Tibial nerve (tissue), 4 donors: ENCODE measurements at places on chromosomes 1 and 21.

- no peak for DNase-seq
Measured at GRCh38 chr1:232207073-232207866, 422.7 kb downstream of the SIPA1L2 start.

GRCh38 chr1:225660544-225660946, 7.6 kb upstream of the ENAH start:
- no peak for DNase-seq

DNA sequence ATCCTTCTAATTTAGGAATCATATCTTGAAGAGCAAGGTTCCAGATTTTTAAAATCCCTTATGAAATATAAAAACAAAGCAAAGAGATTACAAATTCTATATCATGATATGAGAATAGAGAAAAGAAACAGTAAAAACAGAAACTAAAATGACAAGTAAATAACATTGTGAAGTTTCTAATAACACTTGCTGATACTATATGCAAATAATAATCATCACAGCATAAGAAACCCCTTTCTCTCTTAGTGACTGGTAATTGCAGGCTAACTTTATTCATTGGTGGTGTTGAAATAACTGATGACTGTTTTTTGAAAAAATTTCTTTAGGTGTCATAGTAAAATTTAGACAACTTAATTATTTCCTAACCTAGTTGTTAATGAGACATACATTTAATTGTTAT, 281.6 kb downstream of the PLA2G4A start:
- no peak for DNase-seq

GRCh38 chr1:25026730-25027450, 96.8 kb upstream of the RUNX3 start:
- DNase-seq, result no peak

DNA sequence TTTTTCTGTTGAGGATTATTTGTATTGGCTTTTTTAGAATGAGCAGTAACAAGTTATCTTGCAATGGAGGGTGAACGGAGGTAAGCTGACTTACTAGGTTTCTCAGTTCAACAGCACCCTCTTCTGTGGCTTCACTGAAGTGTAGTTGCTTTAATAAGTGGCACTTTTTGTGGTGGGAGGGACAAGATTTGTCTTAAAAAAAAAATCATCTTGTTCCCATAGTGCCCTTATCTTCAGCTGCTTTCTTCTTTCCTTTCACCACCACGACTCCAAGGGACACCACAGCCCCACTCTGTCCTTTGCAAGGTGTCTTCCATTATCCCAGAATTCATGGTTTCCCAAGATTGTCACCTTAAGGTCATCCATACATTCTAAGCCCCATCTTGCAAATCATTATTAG, 92.9 kb downstream of the PIGK start:
- peak; percentile 32 for DNase-seq

DNA sequence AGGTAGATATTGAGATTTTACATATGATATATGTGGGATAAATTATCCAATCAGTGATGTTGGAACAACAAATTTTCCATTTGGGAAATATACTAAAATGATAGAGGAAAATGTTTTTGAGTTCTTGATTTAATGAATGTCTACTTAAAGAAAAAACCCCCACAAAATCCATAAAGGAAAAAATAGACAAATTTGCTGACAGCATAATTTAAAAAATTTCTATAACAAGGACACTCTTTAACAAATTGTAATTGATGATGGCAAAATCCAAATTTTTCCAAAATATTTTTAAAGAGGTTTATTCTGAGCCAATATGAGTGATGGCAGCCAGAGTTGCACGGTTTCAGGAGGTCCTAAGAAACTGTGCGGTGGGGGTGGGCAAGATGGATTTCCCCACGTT, 51.9 kb upstream of the RHOU start:
- no peak for DNase-seq

GRCh38 chr1:116465845-116466685, 93.0 kb downstream of the ATP1A1 start:
- DNase-seq, result no peak

DNA sequence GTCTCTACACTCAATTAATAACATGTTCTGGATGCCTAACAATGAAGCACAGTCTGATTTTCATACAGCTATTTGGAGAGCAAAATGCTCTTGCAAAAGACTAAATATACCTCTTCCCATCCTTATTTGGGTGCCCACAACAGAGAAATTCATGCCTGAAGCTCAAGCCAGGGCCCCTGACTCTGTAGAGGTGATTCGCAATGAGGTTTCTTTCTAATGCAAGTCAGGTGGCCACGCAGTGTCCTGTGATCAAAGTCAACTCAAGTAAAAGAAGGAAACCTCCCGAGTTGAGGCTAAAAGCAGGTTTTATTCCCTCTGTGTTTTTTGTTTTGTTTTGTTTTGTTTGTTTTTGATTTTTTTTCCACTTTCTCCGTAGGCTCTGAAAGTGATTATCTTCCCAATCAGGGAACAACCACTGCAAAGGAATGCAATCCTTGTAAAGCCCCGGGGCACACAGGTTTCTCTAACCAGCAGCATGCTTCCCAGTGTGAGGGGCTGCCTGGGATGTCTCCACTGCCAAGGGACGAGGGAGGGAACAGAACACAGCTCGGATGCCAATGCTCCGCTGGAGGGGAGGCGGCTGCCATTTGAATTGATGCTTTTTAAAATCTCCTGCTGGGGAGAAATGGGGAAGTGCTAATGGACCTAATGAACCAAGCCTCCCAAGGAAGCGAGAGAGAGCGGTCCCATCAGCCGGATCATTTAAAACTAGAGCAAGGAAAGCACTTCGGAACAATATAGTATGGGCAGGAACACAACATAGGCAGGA, 73.8 kb upstream of the SSX2IP start:
- no peak for DNase-seq

- DNase-seq, result no peak
Measured at GRCh38 chr1:40303790-40304189, 13.3 kb downstream of the COL9A2 start.

DNA sequence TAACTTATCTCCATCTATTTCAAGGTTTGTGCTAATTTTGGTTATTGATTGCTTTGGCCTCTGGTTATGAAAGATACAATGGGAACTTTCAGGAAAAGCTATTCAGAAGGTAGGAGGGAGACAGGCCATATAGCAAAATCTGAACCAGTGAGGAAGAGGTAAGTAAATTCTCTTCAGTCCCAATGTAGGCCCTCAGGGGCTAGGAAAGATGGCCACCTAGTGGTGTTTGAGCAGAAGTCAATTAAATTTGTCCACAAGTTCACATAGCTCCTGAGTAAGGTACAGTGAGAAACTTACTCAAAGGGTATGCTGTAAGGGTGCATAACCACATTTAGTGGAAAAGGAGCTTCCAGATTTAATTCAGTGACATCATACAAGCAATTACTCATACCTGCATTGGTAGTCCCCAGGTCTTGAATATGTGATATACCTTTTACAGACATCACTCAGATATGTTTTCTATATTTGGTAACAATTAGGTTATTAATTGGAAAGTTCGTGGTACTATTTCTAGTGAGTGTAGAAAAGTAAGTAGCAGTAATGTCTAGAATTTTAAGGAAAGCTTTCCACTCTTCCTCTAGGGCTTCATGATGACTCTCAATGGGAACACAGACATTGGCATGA, 21.4 kb upstream of the FMO1 start:
- DNase-seq, result no peak

GRCh38 chr1:160610569-160611242, 31.4 kb upstream of the CD84 start:
- no peak for DNase-seq

DNA sequence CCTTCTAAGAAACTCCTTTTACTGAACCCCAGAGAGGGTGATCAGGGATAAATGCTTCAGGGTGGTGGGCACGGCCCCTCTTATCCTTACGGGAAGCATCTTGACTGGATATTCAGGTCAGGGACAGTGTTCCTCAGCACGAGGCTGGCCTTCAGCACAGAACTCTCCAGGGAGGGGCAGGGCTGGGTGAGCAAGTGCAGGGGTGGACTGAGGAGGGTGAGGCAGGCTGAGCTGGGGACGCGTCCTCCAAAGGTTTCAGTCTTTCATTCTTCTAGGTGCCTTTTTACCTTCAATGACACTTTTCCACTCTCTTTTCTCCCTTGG, 52.3 kb downstream of the RASSF5 start:
- DNase-seq, result no peak

- no peak for DNase-seq
Measured at GRCh38 chr21:32425628-32426027, 13.1 kb downstream of the EVA1C start.

GRCh38 chr21:38861989-38862683, 56.4 kb downstream of the ETS2 start:
- no peak for DNase-seq

GRCh38 chr1:184218458-184219075, 167.0 kb downstream of the TSEN15 start:
- DNase-seq, result no peak

DNA sequence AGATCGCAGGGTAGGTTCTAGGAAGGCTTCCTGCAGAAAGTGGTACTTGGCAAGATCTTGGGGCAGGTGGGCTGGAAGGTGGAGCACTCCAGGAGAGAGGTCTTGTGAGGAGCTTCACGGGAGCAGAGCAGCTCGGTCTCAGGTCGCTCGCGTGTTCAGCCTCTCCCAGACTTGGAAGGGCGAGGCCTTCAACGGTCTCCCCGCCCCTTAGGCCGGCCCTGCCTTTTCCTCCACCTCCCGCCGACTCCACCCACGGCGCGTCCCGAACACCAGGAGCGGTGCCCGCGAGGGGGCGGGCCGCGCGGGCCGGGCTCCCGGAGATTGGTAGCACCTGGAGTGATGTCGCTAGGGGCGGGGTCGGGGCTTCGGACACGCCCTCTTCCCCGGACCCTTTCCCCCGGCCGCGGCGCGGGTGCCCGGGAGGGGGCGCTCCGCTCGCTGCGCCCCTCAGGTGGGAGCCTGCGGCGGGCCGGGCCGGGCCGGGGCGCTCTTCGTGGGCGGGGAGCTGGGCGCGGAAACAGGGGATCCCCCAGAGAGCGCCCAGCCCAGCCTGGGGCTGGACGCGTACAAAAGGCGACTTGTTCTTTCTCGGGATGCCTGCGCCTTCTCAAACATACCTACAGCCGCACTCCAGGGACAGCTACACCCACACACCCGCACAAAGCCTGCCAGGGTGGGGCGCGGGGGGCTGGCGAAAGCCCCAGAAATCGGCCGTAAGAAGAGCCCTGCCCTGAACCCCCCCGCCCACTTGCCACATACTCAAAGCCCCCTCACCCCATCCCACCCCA, 35.5 kb downstream of the AHDC1 start:
- peak; percentile 95 for DNase-seq

- DNase-seq, result peak; percentile 37
Measured at GRCh38 chr1:153698020-153698922, 19.8 kb downstream of the NPR1 start.
